Kasumi-1 (cell line): ENCODE measurements at places on chromosomes 3 and 15.

GRCh38 chr15:101496198-101496986 is 6.9 kb upstream of the PCSK6 start:
- DNase-seq, result peak; percentile 39

- DNase-seq, result no peak
These were observed 70.2 kb downstream of the MYRIP start for GRCh38 chr3:39879581-39879980.

- no peak for DNase-seq
These were observed 310.7 kb downstream of the RORA start for GRCh38 chr15:60918234-60918959.

DNA sequence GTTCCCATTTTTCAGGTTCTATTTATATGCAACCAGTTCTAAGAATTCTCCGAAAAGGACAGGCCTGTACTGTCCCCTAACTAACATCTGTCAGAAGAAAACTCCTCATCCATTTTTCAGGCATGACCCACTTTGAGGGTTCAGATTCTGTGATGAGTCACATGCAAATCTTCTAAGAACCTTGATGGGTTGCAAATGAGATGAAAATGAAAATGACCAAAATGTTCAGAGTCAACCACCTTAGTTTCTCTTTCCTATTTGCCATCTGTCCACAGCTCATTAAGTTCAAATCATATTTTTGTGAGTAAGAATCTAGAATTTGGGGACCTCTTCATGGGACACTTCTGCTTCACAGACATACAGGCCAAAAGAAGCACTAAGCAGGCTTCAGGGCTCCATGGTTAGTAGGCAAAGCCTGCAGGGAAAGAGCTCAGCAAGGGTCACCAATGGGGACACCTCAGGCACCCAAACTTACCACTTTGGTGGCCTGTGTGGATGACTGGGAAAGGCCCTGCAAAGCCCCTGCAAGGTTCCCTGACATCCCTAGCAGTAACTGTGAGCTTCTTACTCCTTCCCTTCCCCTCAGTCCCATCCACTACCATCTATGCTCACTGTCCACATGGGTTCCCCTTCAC is 122.0 kb downstream of the WDR76 start:
- no peak for DNase-seq

DNA sequence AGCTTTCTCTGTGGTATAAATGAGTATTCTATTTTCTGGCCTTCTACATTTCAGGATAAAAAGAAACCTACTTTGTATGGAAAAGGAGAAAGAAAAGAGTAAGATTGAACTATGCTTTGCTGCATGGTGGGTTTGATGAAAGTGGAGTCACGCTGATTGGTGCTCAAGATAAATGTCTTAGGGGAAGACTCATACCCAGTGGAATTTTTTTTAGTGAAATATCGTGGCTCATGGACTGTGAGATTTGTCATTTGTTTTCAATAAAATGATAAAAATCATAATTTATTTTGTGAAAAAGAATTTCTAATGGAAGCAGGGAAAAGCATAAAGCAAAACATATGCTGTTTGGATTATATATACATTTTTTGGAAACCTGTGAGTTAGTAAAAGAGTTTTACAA is 292.5 kb downstream of the ZPLD1 start:
- DNase-seq, result no peak

DNA sequence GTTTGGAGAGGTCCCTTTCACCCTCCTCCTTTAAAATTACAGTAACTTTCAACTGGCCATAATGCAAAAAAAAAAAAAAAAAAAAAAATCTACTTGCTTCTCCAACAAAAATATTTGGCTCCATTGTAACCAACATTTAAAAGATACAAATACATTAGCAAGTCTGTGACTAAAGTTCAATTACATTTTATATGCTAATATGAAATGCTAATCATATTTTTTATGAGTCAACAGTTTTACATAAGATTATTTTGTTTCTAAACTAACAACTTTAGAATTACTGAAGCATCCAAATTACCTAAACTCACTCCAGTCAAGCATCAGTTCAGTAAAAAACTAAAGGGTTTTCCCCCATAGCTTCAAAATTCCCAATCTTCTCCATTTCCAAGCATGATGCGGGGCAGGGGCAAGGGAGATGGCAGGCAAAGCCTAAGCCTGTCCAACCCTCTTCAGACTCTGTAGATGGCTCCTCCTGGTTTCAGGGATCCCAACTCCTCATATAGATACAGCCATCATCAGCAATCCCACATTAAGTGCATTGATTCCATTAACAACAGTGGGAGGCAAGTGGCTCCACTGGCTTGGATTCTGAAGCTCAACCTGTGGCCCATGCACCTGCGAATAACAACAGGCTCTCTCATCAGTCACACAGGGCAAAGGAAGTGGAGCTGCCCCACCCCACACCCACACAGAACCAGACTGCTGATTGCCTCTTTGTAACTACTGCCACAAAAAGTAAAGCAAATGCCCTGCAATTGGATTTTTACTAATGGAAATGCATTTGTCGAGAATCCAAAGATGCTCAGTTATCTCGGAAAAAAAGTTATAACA is 15.0 kb downstream of the SFMBT1 start:
- no peak for DNase-seq

- DNase-seq, result no peak
These were observed 150.7 kb upstream of the TLE3 start for GRCh38 chr15:70248116-70249025.

DNA sequence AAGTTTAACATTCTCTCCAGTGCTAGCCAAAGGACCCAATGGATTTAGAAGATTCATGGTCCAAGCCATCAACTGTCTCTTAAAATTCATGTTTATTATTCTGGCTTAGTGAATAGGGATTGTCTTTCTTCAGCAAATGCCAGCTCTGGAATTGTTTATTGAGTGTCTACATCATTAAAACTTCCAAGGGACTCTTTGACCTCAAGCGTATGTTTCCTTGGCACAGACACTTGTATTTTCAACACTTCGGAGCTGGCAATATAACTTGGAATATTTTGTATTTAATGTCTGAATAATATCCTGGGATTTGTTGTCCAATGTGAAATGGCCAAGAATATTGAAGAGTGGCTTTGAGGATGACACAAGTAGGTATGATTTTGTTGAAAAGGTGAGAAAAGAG is 204.2 kb downstream of the EPHA3 start:
- no peak for DNase-seq

- no peak for DNase-seq
These were observed 201.5 kb downstream of the GABRB3 start for GRCh38 chr15:26571346-26571745.

- DNase-seq, result peak; percentile 98
These were observed 173.3 kb downstream of the TMEM108 start for GRCh38 chr3:133211449-133211848.

DNA sequence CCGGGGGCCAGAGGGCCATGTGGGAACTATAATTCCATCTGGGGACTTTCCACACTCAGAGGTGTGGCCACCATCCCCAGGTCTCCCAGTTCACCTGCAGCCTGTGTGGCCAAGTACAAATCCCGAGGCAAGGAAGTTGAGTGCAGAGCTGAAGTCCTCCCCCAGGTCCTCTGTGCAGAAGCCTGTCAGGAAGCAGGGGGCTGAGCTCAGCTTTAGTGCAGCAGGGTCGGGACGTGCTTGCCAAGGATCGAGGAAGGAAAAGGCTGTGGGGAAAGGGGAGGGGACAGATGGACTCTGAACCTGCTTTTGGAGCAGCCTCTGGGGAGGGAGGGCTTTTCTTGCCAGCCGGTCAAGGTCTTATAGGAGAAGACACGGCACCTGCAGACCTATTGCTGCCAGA is 67.7 kb downstream of the CHRNA7 start:
- DNase-seq, result no peak

- DNase-seq, result peak; percentile 12
These were observed 90.6 kb downstream of the MYO5A start for GRCh38 chr15:52438047-52438446.

DNA sequence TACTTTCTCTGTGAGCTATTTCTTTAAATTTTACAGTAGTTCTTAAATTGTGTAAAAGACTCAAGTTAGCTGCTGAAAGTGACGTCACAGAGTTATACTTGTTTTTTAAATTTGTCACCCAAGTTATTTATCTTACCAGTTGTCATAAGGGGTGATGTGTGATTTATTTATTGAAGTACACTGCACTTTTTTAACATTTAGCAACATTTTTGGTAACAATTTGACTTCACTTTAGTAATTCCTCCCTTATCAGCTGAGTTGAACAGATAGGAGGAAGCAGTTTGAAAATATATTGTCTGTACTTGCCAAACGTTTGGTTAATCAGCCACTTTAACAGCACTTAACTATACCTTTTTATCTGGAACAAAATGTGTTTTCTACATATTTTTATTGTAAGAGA is 3.8 kb downstream of the STT3B start:
- no peak for DNase-seq

- no peak for DNase-seq
These were observed 43.1 kb downstream of the STARD5 start for GRCh38 chr15:81280696-81281455.

DNA sequence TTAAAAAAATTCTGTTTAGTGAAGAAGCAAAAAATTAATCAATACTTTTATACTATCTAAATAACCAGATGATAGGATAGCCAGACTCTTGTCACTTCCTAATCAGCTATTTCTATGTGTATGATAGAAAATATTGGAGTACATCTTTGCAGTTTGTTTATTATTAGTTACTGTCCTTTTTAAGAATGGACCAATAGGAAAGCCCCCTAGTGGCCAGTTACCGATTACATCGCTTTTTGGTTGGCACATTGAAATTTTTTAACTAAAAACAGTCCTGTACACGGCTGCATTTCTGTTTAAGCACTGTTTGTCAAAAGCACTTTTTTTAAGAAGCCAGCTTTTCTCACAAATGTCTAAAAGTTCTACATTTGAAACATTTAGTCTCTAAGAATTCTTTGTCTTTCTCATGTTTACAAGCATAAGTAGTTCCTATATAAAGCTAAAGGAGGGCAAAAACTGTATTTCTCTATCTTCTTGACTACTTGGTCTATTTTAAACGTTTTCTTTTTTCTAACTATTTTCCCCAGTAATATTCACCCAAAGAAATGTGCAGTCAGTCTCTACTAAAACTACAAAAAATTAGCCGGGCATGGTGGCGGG is 253.2 kb upstream of the LRTM1 start:
- DNase-seq, result peak; percentile 61
